Activated T-cell treated with anti-CD3 and anti-CD28 coated beads for 4 hours (primary cell): ENCODE measurements at places on chromosomes 7 and 10.

GRCh38 chr7:130152493-130153210 is 52.6 kb downstream of the TMEM209 start:
- DNase-seq = no peak

GRCh38 chr10:129416956-129417765 is 49.9 kb upstream of the MGMT start:
- DNase-seq = no peak

- DNase-seq = no peak
Measured at GRCh38 chr7:128217967-128218652, 23.0 kb upstream of the LEP start.

GRCh38 chr7:1311406-1312135 is 78.9 kb downstream of the UNCX start:
- no peak for DNase-seq

GRCh38 chr7:135834266-135834665 is 85.7 kb upstream of the FAM180A start:
- DNase-seq = no peak

DNA sequence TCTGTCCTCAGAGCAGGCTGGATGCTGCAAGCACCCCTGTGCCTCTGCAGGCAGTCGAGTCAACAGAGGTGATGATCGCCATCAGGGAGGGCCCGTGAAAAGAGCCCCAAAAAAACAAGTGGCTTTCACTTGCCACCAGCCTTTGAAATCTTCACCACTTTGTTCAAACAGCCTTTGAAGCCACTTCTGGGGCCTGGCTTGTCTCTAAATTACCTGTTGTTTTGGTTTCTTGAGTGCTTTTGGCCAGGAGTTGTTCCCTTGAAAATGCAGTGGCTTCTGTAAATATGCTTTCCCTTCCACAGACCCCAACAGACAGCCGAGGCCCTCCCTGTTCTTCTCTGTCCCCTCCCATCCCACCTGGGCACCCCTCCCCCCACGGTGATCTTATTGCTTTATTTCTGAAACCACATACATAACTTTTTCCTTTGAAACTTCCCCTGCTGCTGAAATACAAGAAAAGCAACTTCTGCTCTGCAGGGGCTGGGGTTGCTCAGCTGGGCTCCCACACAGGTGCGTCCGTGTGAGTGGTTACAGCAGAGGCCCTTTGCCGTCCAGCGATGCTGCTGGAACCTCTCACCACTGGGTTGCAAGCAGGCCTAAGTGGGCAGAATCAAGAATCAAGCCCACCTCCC is 283.8 kb upstream of the SHH start:
- DNase-seq = no peak

DNA sequence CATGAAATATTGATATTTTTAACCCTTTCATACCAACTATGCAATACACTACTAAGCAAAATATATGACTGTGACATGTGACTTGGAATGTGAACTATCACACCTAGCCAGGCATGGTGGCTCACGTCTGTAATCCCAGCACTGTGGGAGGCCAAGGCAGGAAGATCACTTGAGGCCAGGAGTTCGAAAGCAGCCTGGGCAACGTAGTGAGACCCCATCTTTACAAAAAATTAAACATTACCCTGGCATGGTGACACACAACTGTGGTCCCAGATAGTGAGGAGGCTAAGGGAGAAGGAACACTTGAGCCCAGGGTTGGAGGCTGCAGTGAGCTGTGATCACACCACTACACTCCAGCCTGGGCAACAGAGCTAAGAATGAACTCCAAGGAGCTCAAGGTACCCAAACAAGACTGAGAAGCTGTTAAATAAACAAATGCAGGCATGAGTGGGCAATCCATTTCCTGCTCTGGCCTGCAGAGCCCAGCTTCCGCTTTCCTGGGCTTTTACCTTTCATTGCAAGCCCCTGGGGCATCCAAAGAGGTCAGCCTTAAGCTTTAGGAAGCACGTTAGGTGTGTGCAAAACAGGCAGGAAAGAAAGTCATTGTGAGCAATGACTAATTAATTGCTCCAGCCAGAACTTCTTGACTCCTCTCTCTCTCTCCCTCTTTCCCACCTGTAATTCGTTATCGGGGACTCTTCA is 162.1 kb upstream of the FOXK1 start:
- DNase-seq = no peak

- no peak for DNase-seq
Measured at GRCh38 chr7:43071604-43072003, 40.8 kb upstream of the HECW1 start.

- DNase-seq = no peak
Measured at GRCh38 chr10:31586723-31587638, 268.0 kb downstream of the ZEB1 start.

DNA sequence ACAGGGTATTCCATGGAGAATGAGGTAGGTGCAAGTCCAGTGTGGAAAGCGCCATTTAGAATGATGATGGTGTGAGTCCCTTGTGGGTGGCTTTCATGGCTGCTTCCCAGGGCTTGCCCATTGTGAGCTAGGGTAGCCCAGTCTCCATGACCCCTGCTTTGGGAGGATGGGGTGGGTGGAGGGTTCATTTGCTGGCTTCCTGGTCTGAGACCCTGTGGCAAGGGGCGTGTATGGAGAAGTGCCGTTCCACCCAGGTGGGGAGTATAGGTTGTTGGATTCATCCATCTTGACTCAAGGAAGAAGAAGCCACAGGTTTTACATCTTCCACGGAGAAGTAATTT is 27.7 kb downstream of the CCM2 start:
- no peak for DNase-seq

DNA sequence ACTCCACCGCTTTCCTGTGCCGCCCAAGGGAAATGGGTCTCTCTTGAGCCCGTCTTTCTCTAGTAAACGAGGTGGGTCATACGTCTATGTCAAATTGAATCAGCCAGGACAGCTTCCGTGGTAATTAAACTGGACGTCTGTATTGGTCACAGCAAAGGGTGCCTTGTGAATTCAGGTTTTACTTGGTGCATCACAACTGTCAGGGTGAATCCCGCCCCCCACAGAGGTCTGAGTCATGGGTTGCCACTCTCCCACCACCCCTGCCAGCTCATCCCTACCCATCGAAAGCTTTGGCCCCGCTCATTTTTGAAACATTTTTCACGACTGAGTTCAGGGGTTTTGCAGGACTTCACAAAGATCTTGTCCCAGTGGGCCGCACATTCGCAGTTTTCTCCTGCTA is 8.0 kb upstream of the SP8 start:
- DNase-seq = no peak

DNA sequence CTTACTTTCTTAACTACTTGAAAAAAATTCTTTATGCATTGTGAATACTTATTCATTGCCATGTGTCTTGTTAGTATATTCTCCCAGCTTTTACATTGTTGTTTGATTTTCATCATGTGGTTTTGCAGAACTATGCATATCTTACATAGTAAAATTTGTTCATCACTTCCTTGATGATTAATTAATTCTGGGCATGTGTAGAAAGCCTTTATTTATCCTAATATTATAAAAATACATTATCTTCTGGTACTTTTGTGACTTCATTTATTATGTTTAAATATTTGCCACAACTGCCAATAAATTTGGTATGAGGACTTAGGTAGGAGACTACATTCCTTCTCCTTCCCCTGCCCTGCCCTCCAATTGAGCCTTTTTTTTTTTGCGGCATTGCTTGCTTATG is 166.0 kb upstream of the ZNF32 start:
- no peak for DNase-seq

- no peak for DNase-seq
Measured at GRCh38 chr7:47543714-47544113, 38.2 kb downstream of the TNS3 start.

DNA sequence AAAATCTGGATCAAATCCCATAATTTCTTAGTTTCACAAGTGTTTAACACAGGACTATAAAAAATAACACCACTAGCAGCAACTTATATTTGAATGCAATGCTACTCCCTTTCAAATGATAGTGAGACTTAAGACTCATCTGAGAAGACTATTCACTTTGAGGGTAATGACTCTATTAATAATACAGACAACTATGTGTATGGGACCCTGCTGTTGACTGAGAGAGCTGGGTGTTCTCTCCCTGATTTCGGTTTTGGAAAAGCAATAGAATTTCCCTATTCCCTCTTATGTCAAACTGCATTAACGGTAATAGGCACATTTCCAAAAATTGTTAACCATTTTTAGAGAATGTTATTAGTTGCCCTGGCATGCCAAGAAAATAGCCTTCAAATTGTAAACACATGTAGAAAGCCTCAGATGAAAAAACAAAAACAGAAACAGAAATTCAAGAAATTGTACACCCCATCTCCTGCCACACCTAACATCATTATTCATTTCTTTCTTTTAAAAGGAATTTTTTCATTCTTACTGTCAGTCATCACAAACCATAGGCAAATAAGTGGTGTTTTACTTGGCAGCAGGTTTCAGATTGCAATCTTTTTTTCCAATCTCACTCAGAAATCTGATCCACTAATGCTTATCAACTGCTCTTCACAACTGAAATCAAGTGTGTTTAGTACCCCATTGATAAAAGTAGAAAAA is 153.7 kb downstream of the TFPI2 start:
- no peak for DNase-seq

DNA sequence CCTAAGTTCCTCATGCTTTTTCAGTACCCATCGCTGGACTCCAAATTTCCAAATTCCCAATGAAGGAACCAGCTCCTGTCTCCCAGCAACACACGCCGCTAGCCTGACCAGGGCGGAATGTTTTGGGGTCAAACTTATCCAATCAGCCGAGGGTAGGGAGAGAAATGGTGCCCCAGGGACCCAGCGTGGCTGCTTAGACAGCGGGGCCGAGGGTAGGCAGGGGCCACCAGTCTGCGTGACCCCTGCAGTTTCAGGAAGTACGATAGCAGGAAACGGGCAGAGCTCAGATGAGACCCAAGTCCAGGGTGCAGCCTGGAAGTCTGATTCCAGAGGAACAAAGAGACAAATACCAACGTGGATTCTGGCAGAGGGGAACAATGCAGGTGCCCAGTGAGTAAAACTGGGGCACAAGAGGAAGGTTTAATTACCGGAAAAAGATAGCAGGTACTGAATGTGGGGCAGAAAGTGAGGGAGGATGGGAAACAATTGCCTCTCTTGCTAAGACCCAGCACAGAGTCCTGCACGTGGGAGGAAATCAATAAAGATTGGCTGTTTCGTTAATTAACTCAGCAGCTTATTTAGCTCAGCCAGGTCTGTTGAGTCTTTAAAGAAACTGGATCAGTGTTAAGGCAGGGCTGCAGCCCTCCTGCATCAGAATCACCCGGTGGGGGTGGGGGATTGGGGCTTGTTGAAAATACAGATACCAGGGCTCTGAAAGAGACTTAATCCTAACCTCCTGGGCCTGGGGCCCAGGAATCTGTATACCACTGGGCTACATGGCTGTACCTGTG is 50.4 kb upstream of the NFE2L3 start:
- DNase-seq = no peak

GRCh38 chr10:125084614-125085257 is 75.6 kb downstream of the CTBP2 start:
- DNase-seq = no peak

GRCh38 chr10:27688991-27689390 is 56.6 kb downstream of the MKX start:
- no peak for DNase-seq

- DNase-seq = no peak
Measured at GRCh38 chr10:22651276-22651980, 63.0 kb downstream of the PIP4K2A start.

GRCh38 chr7:114687238-114687637 is 234.7 kb upstream of the MDFIC start:
- no peak for DNase-seq

- DNase-seq = no peak
Measured at GRCh38 chr10:61283066-61283465, 170.1 kb downstream of the TMEM26 start.

GRCh38 chr10:132359305-132360040 is 27.5 kb downstream of the LRRC27 start:
- DNase-seq = no peak

DNA sequence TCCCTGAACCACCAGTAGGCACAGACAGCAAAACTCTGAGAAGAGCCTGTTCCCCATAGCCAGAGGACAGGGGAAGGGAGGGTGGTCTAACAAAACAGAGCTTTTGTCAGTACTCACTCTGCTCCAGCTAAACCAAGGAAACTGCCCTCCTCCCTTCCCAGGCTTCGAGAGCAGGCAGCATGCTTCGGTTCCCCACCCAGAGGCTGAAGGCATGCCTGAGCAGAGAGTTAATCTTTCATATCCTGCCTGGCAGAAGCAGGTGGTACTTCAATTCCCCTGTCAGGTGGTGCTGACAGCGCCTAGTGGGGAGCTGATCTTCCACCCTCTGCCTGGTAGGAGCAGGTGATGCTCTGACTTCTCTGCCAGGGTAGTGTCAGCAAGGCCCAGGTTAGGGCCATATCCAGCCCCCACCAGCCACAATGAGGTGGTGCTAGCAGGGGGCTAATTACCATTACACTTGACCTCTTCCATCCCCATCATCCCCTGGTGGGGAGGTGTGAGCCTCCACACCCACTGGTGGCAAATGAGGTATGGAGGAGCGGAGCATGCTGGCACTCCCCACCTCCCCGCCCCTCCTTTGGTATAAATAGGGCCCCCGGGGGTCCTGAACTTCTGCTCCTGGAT is 35.1 kb downstream of the SDK1 start:
- DNase-seq = no peak

- DNase-seq = no peak
Measured at GRCh38 chr7:724298-724697, 2.2 kb upstream of the DNAAF5 start.

DNA sequence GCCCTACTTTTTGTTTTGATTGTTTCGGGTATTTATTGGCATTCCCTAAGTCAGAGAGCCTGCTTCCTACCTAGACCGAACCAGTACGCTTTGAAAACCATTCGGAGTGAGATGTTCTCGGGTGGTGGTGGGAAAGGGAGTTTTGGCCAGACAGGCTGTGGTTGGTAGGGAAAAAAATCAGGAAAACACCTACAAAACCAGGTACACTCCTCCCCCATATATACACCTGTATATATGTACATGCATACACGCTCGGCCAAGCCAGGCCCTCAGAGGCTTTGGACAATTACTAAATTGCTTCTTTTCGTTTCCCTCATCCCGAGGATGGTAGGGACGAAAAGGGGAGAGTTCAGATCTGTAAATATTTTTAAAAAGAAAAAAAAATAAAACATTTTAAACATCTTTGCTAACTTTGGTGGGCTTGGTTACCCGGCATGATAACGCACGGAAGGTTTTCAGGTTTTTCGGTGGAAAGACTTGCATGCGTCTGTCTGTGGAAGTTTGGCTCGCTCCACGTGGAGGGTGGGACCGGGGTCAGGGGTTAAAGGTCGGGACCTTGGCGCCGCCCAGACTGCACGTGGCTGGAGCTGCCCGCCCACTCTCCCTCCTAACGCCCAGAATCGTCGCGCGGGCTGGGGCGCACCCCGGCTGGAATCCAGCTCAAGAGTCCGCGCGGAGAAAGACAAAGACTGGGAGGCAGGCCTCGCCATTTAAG is 2.5 kb downstream of the HMX2 start:
- DNase-seq = no peak

DNA sequence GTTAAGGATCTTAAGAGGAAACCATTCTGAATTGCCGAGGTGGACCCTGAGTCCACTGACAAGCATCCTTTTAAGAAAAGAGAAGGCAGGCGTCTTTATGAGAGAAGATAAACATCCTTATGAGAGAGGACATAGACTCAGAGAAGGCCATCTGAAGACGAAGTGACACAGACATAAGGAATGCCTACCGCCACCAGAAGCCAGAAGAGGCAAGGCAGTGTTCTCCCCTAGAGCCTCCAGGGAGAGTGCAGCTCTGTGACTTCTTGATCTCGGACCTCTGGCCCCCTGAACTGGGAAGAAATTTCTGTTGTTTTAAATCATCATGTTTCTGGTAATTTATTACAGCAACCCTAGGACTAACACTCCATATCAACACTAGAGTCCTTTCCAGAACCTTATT is 25.2 kb upstream of the ING3 start:
- no peak for DNase-seq
